ENCODE measurements at places on chromosomes 11 and 22.

GRCh38 chr11:48079596-48079995, 99.2 kb downstream of the PTPRJ start:
- DNase-seq = no peak

DNA sequence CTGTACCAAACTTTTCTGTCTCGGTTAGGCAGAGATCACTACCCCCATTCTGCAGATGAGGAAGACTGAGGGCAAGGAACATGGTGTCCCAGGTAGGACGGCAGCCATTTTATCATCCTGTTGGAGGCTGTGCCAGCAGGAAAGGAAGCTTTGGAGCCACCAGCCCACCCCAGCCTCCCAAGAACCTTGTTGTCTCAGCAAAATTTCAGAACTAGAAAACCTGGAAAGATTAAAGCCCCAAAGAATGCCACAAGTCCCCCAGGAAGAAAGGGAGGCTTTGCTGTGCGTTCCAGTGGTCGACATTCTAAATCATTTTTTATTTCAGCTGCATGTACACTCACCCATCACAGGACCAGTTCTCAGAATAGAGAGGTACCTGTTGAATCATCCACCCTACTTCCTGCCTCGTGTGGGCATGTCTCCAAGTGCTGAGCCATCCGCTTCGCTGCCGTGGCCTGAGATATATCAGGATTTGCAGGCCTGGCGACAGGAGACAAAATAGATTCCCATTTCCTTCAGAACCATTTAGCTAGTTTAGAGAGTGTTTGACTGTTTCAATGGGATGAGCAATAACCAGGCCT, 13.0 kb upstream of the EIF3D start:
- DNase-seq = no peak

DNA sequence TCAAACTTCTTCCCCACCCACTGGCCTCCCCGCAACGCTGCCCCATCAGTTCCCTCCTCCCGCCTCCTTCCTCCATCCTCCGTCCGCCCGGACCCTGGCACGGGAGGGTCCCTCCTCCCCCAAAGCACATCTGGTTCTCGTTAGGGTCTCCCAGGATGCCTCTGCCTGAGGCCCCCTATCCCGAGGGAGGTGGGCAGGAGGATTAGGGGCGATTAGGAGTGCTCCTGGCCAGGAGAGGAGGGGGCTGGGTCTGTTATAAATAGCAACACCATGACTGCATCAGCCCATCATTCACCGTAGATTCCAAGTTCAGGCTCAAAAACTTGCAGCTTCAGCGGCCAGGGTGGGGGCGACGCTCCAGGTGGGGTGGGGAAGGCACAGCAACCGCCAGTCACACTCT, 10.4 kb downstream of the MYRF start:
- DNase-seq = no peak

DNA sequence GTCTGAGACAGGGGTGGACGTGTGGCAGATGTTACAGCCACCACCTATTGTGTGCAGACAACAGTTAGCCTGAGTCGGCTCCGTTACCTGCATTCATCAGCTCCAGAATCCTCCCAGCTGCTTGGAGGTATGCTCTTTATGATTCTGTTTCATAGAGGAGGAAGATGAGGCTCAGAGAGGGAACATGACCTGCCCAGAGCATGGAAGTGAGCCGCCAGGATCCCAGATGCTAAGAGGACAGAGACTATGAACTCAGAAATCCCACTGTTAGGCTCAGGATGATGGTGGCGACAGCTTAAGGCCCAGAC, 1.5 kb downstream of the EMID1 start:
- DNase-seq = no peak

DNA sequence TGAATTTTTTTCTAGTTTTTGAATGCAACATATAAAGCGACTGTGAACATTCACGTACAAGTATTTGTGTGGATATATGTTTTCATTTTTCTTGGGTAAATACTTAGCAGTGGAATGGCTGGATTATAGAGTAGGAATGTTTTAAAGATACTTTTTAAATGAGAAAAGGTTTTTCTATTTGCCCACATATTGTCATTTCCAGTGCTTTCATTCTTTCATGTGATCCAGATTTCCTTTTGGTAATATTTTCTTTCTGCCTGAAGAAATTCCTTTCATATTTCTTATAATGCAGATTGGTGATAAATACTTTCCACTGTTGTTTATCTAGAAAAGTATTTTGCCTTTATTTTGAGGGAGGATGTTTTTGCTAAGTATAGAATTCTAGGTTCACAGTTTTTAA, 7.9 kb downstream of the DDB2 start:
- no peak for DNase-seq

GRCh38 chr11:75481922-75482606, 43.7 kb downstream of the GDPD5 start:
- DNase-seq = no peak

DNA sequence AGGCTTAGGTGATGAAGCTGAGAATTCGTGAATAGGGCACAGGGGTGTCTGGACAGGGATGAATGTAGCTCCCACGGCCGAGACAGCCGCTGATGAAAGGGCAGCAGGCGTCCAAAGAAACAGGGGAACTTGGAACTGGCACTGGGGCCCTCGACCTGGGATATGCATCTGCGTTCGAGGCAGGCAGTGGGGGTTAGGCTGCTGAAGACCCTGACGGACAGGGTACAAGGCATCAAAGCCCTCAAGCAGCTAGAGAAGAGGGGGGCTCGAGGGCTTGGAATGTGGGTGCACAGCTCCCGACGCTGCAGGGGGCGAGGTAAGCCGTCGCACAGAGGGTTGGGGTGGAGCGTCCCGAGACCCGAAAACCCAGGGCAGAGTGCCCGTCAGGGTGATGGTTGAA, 6.9 kb upstream of the SYT8 start:
- no peak for DNase-seq

- no peak for DNase-seq
Measured at GRCh38 chr11:104841185-104841584, 57.1 kb downstream of the CASP12 start.

- DNase-seq = no peak
Measured at GRCh38 chr11:44559207-44559939, 6.1 kb upstream of the CD82 start.

DNA sequence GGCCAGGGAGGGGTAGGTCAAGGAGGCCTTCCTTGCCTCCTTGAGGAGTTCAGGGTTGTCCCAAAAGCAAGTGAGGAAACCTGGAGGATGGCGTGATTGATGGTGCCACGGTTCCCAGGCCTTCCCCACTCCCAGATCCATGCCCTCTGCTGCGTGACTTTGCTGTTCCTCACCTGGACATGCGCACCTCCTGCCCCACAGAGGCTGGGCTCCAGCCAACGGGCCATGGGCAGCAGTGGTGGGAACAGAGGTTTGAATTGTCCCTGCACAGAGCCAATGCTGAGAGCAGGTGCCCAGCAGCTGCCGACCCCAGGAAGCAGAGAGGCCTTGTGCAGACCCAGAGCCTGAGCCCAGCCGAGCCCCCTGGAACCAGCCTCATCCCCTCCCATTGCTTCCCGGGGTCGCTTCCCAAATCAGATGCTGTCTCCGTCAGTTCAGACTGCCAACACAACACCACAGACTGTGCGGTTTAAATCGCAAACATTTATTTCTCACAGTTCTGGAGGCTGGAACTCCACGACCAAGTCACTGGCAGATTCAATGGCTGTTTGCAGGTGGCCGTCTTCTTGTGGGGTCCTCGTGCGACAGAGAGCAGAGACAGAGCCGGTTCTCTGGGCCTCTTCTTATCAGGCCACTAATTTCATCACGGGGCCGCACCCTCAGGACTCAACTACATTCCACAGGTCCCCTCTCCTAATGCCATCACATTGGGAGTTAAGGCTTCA, 6.2 kb upstream of the LINC01488 start:
- DNase-seq = no peak

DNA sequence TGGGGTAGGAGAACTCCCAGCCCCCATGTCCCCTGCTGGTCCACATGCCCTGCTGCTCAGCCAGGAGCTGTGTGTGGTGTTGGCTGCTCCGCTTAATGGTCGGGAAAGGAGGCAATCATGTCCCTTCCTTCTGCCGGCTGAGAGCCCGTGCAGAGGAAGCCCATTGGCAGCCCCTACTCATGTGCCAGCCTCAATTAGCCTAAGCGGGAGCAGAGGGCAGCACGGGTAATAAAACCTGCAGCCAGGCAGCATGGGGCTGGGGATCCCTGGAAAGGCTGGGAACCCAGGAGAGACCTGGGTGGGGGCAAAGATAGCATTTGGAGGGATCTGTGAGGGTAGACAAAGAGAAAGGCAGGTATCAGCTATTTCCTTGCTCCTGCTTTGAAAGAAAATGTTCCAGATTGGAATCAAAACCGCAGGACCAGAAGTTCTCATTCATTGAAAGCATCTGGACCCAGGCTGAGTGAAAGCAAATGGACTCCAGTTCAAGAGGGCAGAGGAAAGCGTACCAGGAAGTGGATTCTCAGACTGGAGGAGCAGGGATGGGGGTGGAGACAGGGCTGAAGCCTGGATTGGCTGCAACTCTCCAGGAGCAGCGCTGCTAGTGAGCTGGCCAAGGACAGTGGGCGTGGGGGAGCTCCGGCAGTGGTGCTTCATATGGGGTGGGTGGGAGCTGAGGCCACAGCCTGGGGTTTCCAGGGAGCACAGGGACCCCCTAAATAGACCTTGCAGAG, 103.4 kb upstream of the NECTIN1 start:
- peak; percentile 80 for DNase-seq

DNA sequence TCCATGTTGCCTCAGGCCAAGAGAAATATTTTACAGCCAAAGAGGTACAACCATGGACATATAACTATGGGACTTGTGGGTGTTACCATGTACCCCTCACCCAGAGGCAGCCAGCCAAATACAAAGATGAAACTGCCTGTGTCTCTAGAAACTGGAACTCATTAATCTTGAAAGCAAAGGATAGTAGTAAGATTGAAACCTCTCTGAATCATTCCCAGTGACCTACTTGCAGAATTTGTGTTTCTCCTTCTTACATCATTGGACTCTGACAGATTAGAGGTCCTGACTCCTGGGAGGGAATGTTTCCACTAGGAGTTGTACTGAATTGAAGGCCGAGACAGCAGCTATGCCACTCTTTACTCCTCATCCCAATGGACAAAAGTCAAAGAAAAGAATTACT, 257.4 kb upstream of the UBASH3B start:
- no peak for DNase-seq

DNA sequence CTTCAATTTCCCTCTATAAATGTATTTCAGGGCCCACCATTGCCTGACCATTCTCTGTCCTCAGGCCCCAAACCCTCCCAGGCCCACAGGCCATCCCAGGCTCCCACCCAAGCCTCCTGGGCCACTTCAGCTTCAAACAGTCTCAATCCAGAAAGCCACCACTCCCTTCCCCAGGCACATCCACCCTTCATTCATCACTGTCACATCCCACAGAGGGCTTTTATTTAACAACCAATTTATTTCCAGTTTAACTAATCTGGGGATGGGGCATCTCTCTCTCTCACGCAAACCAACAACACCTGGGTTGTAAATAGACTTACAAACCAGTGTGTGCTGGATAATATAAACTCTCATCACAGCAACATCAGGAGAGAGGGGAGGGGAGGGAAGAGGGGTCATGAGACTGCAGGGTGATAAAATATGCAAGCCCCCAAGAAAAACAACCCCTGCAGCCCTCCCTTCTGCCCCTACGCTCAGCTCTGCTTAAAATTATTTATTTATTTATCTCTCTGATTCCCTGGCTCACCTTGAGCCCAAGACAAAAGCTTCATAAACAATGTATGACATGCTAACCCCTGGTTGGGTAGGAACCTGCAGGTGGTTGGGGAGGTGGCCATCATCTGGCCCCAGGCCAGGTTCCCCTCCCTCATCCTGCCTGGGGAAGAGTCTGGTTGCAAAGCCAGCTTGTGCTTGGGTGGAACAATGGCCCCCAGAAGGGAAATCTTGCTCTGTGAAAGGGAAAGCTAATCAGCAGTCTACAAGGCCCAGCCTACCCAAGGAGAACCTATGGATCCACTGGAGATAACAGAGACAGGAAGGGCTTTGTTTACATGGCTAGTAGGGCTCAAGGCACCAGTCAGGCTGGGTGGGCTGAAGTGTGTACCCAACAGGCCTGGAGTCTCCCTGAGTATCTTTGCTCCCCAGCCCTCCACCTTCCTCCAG, 359.2 kb downstream of the BUD13 start:
- DNase-seq = no peak

DNA sequence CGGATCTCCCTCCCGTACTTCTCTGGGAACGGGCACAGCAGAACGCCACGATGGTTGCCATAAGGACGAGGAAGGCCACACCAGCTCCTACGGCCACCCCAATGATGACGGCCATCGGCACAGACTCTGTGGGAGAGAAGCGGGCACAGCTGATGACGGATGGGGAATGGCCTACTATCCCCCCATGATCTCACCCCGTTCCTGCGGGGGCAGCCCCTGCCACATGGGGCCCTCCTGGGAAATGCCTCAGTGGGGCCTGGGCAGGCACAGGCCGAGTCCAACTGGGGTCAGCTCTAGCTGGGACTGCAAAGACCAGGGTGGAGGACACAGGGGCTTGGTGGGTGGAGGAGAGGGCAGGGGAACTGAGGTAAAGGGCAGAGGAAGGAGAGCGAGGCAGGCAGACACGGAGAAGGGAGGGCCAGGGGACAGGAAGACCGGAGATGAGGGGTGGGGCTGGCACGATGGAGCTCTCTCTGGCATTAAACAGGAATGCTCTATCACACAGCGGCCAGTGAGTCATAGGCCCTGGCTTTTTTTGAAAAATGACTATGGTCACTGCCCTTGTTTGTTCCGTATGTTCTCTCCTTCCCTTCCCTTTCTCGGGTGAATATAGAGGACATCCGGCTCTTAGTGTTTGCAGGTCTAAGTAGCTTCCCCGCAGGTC, 76.0 kb downstream of the ST3GAL4 start:
- DNase-seq = no peak

GRCh38 chr11:93025558-93026255, 56.3 kb downstream of the MTNR1B start:
- no peak for DNase-seq

DNA sequence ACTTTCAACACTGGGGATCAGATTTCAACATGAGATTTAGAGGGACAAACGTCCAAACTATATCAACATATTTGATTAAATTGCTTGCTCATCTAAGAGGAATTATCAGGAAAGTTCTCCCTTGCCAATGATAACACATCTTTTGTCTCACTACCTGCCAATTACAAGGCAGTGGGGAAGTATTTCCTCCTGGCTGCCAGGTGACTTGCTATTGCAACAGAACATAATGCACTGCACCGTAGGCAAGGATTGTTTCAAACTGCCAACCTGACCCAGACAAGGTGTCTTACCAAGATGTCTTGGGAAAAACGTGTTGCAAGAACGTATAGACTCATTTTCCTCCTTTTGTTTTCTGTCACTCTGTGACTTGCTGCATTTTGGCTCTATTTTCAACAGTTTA, 711.6 kb downstream of the METTL15 start:
- DNase-seq = no peak

- no peak for DNase-seq
Measured at GRCh38 chr11:97079244-97079643, 689.4 kb downstream of the JRKL start.

GRCh38 chr11:92954003-92954402, 15.4 kb upstream of the MTNR1B start:
- DNase-seq = no peak

DNA sequence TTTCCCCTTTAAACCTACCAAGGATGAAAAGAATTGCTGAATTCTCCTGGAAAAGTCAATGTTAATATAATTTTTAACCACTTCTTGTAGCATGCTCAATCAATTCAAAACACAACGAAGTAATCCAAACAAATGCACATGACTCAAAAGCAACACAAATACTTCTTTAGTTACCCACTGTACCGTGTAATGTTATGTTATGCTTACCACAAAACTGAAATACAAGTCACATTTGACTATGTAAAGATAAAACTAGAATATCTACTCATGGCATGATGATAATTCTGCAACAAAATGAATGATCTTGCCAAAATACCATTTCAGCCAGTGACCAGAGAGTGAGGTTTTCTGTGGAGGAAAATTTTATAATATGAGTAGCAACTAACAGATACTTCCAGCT, 587.0 kb downstream of the DLG2 start:
- DNase-seq = no peak
